ENCODE measurements at places on chromosomes 6 and 20.

GRCh38 chr6:83057705-83058321 is 7.8 kb downstream of the UBE3D start:
- no peak for DNase-seq

GRCh38 chr6:73665686-73666319 is 12.0 kb upstream of the SLC17A5 start:
- no peak for DNase-seq

- DNase-seq, result peak; percentile 60
Observed at GRCh38 chr6:75602246-75603105, 796 bp downstream of the SENP6 start.

GRCh38 chr6:139044250-139044649 is 15.7 kb downstream of the ABRACL start:
- no peak for DNase-seq

- DNase-seq, result no peak
Observed at GRCh38 chr6:139184047-139184446, 49.2 kb downstream of the HECA start.

DNA sequence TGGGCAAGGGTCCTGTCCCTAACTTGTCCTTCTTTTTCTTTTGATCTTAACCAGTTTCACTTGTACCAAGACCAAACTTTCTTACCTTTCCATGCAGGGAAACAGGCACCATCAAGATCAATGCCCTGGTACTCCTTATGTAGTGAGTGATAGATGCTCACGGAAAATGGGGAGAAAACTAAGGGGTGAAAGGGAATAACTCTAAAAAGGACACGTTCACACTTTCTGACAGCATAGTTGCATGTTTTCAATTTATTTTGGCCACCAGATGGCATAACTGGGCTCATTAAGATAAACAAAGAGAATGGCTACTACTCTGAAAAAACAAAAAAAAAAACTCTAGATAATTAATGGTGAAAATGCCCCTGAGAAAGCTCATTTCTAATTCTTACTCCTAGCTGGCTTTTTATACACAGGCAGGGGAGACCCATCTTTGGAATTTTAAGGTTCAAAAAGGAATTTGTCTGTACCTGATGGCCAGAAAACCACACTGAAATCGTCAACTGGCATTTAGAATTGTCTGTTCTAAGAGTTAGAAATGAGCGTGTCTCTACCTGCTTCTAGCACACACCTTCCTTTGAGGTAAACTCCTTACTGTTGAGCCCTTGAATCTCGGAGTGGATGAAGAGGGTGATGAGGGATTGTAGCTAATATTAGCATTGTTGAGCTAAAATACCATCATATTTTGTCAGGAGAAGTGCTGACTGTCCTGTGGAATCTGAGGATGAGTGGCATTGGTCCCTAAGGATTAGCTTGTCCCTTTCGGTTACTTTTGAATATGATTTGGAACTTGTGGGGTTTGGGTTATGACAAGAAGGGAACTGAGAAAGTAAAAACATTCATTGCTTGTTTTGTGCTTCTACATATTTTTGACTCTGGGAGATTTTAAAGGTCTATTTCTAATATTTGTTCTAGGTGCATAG is 62.2 kb upstream of the DDR1 start:
- DNase-seq, result no peak

GRCh38 chr6:151087861-151088598 is 151.7 kb upstream of the AKAP12 start:
- no peak for DNase-seq

- DNase-seq, result no peak
Observed at GRCh38 chr6:125700581-125701353, 48.7 kb upstream of the HEY2 start.

GRCh38 chr20:47860049-47860830 is 75.0 kb upstream of the SULF2 start:
- DNase-seq, result no peak

DNA sequence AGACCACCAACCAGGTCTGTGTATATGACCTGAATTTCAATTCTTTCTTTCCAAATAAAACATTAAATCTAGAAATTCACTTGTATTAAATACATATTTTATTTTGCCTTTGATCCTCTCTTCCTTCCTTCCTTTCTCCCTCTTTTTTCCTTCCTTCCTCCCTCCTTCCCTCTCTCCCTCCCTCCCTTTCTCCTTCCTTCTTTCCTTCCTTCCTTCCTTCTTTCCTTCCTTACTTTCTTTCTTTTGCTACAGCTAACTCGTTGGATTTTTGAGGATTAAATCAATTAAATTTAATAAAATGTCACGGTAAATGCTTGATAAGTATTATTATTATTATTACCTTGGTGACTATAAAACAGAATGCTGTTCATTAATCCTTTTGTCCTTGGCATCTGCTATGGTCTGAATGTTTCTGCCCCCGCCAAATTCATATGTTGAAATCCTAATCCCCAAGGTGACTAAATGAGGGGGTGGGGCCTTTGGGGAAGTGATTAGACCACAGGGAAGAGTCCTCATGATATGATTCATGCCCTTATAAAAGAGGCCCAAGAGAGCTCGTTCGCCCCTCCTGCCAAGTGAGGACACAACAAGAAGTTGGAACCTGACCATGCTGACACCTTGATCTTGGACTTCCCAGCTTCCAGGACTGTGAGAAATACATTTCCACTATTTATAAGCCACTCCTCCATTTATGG is 67.6 kb upstream of the BTBD3 start:
- no peak for DNase-seq

DNA sequence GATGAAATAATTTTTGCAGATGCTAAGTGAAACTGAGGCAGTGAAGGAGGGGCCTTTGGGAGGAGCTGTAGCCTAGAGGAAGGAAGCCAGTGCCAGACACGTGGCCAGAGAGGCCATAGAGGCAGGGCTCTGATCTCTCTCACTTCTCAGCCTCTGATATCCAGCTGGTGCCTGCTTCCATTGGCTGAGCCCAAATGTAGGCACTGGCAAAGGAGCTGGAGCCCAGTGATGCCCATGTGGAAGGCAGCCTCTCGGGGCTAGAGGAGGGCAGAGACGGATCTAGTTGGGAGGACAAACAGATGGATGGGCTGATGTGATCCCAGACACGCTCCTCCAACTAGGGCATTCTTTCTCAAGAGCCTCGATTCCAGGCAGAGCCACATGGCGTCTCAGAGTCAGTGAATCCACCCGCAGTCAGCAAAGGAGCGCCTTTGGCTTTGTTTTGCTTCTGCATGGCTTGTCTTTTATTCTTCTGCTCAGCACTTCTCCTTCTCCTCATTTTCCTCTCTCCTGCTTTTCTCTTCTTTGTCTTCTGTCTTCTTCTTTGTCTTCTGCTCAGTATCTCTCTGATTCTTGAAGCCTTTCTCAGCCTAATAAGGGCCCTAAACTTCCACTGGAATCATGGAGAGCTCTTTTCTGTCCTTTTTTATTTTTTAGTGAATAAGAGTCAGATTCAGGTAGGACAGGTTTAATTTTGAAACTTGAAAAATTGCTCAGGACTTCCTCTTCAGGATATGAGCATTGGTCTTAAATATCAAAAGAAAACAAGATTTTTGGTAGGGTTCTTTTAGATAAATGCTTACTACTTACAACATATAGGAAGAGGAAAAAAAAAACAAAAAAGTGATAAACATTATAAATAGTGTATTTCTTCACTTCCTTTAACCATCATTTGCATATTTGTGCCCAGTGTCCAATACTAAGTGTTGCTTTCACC is 41.8 kb downstream of the CYP24A1 start:
- no peak for DNase-seq

- no peak for DNase-seq
Observed at GRCh38 chr20:63497946-63498935, 642 bp downstream of the EEF1A2 start.

GRCh38 chr6:2688401-2689064 is 62.2 kb downstream of the MYLK4 start:
- DNase-seq, result no peak

- no peak for DNase-seq
Observed at GRCh38 chr20:36243726-36244125, 7.4 kb downstream of the AAR2 start.

DNA sequence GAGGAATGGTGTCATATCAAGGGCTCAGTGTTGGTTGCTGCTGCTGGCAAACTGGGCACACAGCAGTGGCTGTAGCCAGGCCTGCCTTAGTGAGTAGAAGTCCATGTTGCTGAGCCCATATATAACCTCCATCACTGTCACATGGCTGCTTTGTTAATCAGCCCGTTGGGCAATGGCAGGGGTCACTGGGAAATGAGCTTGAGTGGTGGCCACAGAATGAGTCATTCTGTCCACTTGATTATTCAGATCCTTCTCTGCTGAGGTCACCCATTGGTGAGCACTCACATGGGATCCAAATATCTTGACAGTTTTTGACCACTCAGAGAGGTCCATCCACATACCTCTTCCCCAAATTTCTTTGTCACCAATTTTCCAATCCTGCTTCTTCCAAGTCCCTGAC is 898.9 kb upstream of the EYS start:
- DNase-seq, result no peak

DNA sequence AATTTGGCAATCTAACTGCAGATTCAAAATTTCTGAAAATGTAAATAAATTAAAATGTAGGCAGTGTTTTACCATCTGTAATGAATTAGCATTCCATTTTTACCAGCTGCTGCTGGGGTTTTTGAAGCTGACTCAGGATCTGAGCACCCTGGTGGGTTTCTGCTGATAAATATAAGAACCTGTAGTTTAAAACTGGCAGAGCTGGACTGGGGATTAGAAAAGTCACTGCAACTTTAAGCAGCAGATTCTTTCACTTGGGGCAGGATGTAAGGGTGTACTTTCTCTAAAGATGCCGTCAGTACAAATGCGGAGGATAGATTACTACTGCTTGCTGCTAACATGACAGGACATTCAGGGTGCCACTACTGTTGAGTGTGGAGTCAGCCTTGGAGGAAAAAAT is 341.8 kb downstream of the CDKAL1 start:
- no peak for DNase-seq

DNA sequence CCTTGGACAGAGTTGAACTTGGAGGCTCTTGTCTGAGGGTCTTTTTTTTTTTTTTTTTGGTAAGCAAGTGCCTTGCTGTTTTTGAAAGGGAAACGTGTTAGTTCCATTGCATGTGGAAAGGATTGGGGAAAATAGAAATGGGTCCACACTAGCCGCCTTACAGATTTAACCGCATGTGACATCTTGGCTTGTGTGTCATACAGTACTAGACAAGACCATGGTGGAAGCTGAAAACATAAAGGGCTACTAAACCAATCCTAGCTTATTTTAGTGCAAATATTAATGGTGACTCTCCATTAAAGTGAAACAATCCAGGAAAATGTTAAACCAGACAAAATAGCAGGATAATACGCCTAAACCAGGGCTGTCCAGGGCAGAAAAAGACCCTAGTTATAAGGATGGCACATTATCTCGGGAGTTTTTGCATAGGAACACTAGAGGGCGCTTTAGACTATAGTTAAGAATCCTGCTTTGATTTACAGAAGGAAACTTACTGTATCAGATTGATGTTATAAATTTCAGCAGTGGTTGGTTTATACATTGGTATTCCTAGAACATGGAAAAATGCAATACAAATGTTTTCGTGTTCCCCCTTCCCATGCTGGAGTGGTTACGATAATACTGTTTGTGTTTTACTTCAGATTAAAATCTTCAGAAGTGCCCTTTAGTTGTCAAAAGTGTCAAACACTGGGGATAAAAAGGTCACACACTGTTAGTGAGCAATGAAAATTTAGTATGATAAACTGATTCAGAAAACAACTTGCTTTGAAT is 59.8 kb upstream of the DEK start:
- no peak for DNase-seq

DNA sequence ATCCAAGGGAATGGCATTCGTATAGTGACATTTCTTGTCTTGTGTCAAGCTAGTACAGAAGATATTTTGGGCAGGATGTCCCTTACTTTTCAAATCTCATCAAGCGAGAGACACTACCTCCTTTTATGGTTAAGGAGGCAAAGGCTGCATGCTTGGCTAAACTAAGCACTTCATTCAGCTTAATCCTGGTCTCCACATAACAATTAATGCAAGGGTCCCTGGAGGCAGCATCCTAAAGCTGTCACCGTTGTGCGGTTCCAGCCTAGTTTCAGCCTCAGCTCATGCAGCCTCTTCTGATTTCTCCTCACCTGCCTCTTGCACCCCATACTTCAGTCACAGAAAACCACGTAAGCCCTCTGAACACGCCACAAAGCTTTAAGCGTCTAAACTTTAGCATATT is 67.1 kb upstream of the SLC22A23 start:
- DNase-seq, result no peak

GRCh38 chr20:45921337-45922189 is 9.6 kb upstream of the PLTP start:
- no peak for DNase-seq

DNA sequence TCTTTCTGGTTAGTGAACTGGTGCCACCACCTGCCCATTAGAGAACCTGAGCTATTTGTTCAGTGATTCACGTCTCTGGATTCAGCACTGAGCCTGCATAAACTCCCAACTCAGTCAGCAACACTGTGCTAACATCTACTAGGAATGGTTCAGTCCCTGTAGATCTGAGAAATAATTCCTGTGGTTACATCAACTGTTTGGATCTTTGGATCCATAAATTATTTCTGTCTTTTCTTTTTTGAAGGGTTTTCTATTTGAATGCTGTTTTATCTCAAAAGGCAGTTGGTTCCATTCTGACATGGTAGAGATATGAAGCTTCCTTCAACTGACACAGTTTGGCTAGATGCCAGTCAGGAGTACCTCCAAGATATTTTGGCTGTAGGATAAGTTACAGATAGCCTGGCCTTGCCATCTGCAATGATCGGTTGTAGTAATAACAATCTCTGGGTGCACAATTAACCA is 125.9 kb downstream of the TRMT11 start:
- DNase-seq, result no peak

DNA sequence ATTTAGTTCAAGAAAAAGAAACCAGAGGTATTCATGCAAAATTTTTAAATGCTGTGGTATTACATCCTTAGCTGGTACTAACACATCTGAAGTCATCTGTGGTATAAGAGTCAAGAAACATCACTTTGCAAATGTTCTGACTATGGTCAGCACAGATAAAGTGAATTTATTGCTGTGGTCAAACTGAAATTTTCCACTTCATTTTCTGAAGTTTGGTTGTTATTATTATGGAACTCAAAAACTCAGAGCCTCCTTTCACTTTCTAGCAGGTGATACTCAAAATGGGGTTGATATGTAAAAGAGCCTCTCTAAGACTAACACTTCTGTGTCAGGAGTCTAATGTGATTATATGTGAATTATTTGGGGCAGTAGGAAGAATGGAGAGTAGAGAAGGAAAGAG is 257.8 kb downstream of the RNGTT start:
- no peak for DNase-seq

DNA sequence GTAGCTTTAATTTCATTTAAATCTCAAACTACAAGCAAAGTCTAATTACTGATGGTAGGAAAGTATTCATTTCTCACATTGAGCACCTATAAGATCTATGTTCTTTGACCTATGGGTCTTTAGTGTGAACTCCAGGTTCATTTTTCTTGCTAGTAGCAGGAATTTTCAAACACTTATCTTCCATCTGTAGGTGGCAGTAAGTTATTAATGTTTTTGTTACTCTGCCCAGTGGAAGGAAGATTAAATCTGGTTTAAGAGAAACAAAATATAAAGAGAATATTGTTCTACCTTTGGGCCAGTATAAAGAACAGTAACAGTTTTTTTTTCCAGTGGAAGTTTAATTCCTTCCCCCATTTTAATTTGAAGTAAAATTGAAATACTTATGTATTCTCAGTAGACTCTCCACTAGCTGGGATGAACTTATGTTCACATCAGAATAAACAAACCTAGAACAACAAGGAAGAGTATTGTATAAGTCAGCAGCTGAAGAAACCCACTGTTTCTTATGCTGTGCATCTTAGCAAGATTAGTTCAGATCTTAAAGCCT is 328.2 kb downstream of the PHF3 start:
- no peak for DNase-seq
